ENCODE measurements at places on chromosomes 11 and 22.

- DNase-seq, result no peak
Observed at GRCh38 chr22:37913233-37913721, 7.2 kb downstream of the MICALL1 start.

GRCh38 chr11:1199751-1200610 lies 22.9 kb upstream of the MUC5B start:
- DNase-seq, result no peak

DNA sequence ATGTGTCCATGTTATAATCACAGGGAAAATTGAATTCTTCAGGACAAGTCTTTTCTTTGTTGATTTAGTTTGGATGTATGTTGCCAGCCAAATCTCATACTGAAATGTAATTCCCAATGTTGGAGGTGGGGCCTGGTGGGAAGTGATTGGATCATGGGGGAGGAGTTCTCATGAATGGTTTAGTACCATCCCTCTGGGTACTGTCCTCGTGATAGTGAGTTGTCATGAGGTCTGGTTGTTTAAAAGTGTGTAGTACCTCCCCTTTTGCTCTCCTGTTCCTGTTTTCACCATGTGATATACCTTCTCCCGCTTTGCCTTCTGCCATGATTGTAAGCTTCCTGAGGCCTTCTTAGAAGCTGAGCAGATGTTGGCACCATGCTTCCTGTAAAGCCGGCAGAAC lies 100.3 kb downstream of the CCDC81 start:
- DNase-seq, result no peak

DNA sequence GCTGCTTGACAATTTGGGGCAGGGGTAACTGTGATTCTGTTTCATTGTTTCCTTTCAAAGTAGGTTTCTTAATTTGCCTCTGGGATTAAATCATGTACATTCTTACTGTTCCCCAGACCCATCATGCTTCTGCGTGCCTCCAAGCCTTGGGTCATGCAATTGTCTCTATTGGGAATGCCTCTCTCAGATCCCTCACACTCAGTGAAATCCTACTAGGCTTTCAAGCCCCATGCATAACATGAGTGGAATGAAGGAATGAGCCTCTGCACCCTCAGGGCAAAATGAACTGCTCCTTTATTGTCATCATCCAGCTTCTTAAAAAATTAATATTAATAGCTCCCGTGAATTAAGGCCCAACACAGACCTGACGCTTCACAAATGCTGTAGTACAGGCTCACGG lies 381.7 kb downstream of the TENM4 start:
- no peak for DNase-seq

DNA sequence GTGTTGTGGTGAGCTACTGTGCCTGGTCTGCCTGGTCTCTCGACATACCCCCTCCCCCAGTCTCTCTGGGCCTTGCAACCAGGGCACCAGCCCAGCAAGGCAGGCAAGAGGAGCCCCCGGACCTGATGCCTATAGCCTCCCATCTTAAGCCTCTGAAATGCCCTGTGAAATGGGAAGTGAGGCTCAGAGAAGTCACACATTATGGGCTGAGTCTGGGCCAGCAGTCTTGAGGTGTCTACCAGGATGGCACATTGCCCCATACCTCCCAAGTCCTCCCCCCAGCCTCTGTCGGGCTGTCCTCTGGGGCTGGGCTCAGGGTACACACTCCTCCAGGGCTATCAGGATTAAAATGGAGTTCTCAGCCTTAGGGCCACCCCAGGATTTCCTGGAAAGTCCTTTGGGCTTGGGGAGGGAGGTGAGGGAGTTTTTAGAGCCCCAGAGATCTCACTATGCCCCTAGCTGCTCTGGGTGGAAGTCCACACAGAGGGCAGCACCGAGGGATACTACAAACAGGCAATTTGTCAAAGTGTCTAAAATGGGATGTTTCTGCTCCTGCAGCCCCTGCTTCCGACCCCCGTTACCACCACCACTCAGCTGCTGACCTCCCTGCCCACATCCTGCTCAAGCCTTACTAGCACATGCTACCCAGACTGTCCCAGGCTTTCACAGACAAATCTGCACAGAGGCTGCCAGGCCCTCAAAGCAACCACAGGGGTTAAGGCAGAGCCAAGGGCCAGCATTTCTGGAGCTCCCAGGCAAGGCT lies 3.1 kb upstream of the SH3BP1 start:
- DNase-seq, result no peak

All from activated T-cell treated with anti-CD3 and anti-CD28 coated beads, Interleukin-2, amount 50 U/mL, for 1 hour (primary cell).